NCI-H774 (cell line): ENCODE measurements at places on chromosomes 13 and 19.

DNA sequence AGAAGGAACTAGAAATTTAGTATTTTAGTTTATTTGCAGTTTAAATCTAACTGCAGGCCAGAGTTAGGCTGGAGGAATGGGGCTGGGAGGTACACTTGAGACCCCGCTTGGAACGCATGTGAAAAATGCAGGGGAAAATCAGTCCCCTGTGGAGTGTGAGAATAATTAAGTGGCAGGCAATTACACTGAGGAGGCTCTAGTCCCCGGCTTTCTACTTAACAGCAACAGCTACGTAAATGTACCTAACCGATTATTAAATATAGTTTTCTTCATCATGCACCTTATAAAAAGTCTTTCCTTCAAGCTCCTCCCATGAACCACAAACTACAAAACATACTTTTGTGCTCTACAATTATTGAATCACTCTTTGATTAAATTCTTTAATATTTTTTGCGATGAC lies 804 bp downstream of the ZNF708 start:
- peak; percentile 7 for DNase-seq

- DNase-seq = no peak
Measured at GRCh38 chr19:10749435-10750384, 31.8 kb downstream of the DNM2 start.

GRCh38 chr13:33543631-33544265 lies 258.2 kb upstream of the STARD13 start:
- DNase-seq = no peak

DNA sequence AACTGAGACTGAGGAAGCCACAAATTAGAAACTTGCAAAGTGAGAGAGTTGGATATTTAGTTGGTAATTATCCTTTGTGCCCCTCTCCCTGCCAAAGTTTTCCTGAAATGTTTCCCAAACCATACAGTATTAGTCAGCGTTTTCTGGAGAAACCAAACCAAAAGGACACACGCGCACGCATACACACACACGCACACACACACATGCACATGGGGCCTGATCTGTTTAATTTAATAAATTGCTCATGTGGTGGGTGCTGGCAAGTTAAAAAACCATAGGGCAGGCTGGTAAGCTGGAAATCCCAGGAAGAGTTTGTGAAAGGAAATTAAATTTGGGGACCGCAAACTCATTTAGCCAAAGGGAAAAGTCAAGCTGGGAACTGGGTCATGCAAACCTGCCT lies 11.7 kb upstream of the CYSLTR2 start:
- no peak for DNase-seq

- DNase-seq = peak; percentile 61
Measured at GRCh38 chr13:111859354-111860230, 207.4 kb upstream of the SOX1 start.

GRCh38 chr19:43748205-43748594 lies 6.6 kb downstream of the SMG9 start:
- DNase-seq = no peak

- DNase-seq = no peak
Measured at GRCh38 chr13:83325125-83325853, 557.0 kb downstream of the SLITRK1 start.

DNA sequence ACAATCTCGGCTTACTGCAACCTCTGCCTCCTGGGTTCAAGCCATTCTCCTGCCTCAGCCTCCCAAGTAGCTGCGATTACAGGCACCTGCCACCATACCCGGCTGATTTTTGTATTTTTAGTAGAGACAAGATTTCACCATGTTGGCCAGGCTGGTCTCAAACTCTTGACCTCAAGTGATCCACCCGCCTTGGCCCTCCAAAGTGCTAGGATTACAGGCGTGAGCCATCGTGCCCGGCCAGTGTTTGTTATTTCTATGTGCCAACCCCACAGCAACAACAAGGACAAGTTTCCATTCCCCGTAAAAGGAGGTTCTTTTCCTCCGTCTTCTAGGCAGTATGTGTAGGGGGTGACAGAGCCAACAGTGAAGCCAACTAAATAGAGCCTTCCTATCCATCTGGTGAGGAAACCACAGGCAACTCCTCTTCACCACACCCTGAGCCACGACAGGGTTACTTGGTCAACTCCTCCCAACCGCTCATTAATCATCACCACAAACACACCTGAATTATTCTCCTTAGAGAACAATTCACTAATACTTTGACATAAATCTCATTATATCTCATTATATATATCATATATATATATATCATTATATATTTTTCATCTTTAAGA lies 25.5 kb downstream of the FOXO1 start:
- no peak for DNase-seq

DNA sequence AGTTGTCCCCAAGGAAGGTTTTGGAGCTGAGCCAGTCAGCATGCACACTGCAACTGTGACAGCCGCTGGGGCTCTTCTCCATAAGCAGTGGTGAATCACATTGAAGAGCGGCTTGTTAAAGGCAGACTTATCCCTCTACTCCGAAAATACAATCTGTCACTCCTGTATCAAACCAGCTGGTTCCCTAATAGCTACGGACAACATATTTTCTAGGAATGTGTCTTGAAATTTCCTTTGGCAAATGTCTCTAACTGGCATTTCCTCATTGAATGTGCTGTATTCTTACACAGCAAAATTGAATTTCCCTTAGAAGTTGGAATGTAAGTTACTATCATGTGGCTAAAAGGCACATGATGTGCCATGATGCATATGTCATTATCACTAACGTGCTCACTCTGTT lies 104.0 kb upstream of the GPR12 start:
- DNase-seq = no peak

- no peak for DNase-seq
Measured at GRCh38 chr13:29754473-29754806, 96.0 kb downstream of the UBL3 start.

- no peak for DNase-seq
Measured at GRCh38 chr19:20103091-20103740, 25.4 kb downstream of the ZNF90 start.

DNA sequence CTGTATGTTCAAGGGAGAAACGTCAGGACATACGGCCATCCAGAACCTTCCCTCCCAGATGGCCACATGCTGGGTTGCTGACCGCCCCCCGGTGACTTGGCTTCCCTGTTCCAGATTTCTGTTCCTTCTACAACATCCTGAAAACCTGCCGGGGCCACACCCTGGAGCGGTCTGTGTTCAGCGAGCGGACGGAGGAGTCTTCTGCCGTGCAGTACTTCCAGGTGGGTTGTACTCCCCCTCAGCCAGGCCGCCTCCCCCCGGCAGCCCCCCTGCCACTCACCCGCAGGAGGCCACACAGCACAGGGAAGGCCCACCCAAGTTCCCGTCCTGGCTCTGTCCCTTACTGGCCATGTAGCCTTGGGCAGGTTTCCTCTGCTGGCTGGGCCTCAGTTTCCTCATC lies 20.5 kb downstream of the YIPF2 start:
- DNase-seq = no peak
